ENCODE measurements at places on chromosomes 11 and 22.

- no peak for DNase-seq
Measured at GRCh38 chr11:37474889-37475288, 876.9 kb upstream of the RAG2 start.

DNA sequence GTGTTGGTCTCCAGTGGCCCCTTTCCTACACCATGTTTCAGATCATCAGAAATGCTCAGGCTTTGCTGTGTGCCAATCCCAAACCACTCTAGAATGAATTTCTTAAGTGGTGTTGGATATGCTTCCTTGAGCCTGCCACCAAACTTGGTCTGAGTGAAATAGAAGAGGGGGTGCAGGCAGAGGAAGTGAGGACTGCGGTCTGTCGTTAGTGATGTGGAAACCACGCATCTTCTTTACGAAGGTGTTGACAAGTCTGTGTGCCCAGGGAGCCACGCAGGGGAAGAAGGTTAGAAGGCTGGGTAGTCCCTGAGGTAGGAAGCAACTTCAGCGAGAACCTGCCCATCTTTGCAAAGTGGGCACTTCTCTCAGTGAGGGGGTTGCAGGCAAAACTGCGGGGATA, 187.4 kb upstream of the NAV2 start:
- DNase-seq = no peak

- no peak for DNase-seq
Measured at GRCh38 chr11:44203270-44204043, 106.5 kb downstream of the ALX4 start.

GRCh38 chr11:120188371-120188770, 22.5 kb upstream of the OAF start:
- DNase-seq = no peak

- peak; percentile 69 for DNase-seq
Measured at GRCh38 chr11:107858217-107859070, at the start of gene SLC35F2. TSS of gene SLC35F2 (minus strand) at chr11:107858787. CDS start at chr11:107858767, 20 bp downstream.

DNA sequence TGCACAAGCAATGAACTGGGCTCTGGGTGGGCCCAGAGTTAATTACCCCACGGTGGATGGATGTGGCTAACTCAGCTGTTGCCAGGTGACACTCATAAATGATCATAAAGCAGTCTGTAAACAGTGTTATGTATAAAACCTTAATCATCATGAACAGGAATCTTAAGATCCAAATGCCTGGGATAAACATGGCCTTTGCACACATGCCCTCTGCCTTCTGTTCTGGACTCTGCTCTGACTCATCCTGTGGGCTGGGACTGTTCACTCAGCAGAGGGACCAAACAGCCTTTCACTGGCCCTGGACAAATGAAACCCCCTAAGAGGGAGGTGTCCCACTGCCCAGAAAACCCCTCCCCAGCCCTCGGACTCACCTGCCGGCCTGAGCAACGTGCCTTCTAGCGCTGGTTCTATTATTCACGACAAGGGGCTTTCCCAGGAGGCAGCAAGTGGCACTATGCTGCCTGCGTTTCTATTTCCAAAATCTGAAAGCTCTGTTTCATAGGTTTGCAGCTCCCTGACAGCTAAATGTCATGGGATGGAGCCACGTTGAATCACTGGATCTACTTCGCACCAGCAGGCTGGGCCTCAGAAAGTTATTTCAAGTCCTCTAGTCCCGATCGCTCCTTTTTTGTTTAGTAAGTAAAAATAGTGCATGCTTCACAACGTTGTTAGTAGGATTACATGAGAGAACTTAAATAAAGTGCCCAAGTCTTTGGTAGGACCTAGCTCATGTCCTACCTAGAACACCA, 53.0 kb downstream of the LARGE1 start:
- no peak for DNase-seq

- no peak for DNase-seq
Measured at GRCh38 chr11:10414181-10414580, 40.9 kb upstream of the AMPD3 start.

- peak; percentile 56 for DNase-seq
Measured at GRCh38 chr11:111982019-111982464, 43.2 kb upstream of the DLAT start.

DNA sequence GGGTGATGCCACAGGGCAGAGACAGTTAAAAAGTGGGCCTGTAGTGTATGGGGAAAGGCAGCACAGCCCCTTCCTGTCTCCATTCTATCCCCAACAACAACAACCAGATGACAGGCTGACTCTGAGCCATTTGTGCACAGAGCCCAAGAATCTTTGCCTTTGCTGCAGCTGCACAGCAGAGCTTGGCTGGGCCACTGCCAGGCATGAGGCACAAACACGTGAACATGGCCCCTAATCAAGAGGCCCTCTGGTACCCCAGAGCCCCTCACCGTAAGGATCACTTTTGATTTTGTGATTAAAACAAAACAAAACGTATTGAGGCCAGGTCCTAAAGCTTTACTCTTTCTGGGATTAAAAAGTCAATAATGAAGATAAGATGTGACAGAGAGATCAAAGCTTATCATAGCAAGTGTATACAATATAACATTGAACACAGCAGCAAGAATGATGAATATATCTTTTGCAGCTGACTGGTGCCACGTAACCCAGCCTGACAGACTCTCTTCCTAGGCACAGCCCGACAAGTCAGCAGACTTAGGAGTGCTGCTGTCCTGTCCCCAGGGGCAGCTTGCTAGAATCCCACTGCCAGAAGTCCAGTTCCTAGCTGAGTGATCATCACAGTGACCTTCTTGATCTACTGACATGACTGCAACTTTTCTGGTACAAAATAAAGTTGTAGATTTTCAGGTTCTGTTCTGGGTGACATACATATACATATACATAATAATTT, 117.8 kb downstream of the SERGEF start:
- DNase-seq = no peak

GRCh38 chr11:121464352-121464946, 11.7 kb upstream of the SORL1-AS1 start:
- peak; percentile 72 for DNase-seq

GRCh38 chr11:5605849-5606248, 9.4 kb downstream of the TRIM6 start:
- no peak for DNase-seq

DNA sequence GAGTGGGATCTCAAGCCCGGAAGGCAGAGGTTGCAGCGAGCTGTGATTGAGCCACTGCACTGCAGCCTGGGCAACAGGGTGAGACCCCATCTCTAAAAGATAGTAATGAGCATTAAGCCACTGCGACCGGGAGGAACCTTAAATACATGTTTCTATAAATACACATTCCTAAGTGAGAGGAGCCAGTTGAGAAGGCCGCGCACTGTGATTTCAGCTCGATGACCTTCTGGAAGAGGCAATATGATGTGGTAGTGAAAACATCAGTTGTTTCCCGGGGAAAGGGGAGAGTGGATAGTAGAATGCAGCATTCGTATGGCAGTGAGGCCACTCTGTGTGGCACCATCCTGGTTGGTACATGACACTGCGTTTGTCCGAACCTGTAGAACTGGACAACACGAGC, 18.0 kb downstream of the PTDSS2 start:
- DNase-seq = no peak

DNA sequence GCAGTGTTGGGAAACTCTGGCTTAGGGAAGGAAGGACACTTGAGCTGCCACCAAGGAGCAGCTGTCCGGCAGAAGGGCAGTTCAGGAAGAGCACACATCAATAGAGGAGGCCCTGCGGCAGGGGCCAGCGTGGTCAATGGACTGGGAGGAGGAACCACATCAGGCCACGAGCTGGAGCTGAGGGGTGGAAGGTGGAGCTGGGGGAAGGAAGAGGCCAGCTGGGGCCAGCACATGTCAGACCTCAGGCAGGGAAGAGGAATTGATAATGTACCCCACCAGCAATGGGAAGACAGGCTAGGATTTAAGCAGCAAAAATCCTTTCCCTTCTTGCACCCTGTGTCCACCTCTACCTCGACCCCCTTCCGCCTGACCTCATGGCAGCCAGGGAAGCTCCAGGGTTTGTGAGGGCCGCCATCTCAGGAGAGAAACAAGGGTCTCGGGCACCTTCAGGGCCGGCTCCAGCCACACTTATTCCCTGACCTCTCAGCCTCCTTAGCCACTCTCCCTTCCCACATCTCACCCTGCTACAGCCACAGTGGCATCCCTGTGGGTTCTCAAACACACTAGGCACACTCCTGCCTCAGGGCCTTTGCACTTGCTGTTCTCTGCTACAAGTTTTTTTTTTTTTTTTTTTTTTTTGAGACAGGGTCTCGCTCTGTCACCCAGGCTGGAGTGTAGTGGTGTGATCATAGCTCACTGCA, 157.8 kb upstream of the GRK3 start:
- no peak for DNase-seq

GRCh38 chr22:45709060-45709739, 37.6 kb downstream of the ATXN10 start:
- DNase-seq = no peak

GRCh38 chr11:13781153-13781552, 112.7 kb downstream of the FAR1 start:
- DNase-seq = no peak

- no peak for DNase-seq
Measured at GRCh38 chr11:45543081-45543480, 122.3 kb downstream of the CHST1 start.

GRCh38 chr11:108197351-108197750, 25.1 kb downstream of the NPAT start:
- DNase-seq = no peak

GRCh38 chr11:75773595-75774353, 5.2 kb downstream of the DGAT2 start:
- peak; percentile 10 for DNase-seq

GRCh38 chr11:91489989-91490388, 734.6 kb upstream of the FAT3 start:
- no peak for DNase-seq

DNA sequence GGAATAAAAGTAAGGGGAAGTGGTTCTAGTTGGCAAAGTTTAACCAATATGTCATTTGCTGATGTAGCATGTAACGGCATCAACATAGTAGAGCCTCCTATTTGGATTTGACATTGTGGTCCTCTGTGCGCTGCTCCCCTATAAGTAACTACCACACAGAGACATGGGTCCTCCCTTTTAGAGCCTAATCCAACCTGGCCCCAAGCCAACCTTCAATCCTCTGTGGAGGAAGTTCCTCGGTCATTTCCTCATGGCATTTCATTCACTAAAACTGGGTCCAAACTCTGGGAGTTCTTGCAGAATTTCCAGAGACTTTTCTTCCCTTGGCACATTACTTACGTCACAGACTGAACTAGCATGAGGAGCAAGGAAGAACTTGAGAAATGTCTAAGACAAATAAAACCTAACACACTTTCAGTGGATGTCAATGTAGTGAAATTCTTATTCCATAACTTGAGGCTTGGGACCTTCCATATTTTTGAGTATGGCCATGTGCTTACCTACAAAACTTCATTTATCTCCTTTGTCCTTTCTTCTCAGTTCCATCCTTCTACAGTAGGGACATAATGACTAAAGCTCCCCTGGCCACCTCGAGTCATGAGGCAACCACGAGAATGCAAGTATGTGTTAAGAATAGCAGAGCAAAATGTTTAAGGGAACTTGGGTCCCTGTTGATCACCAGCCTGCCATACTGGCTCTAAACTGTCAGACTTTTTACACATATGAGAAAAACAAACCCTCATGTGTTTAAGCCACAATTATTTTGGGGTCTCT, 34.7 kb downstream of the MMP20 start:
- no peak for DNase-seq

GRCh38 chr11:113384551-113384950, 3.0 kb upstream of the ANKK1 start:
- DNase-seq = no peak

- no peak for DNase-seq
Measured at GRCh38 chr11:35619116-35619854, 1.0 kb downstream of the FJX1 start.

GRCh38 chr22:30830907-30831306, 136.2 kb downstream of the OSBP2 start:
- no peak for DNase-seq

DNA sequence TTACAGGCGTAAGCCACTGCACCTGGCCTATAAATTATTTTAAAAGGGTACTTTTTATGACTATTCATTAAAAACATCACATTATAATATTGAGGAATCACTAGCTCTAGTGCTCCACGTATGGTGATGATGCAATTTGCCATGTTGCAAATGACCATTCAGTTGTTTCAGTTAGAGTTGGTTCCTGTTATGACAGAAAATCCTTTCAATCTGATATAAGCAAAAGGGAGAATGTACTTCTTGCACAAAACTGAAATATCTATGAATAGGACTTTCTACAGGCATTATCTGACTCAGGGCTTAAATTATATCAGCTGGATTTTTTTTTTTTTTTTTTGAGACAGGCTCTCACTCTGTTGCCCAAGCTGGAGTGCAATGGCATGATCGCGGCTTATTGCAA, 45.6 kb upstream of the RRM1 start:
- DNase-seq = no peak

- peak; percentile 14 for DNase-seq
Measured at GRCh38 chr11:94583866-94584500, 16.8 kb downstream of the PIWIL4 start.

GRCh38 chr11:77049026-77049425, 14.8 kb downstream of the B3GNT6 start:
- DNase-seq = no peak

- DNase-seq = no peak
Measured at GRCh38 chr11:123273616-123274015, 78.6 kb upstream of the CLMP start.

GRCh38 chr11:43694477-43694876, 13.9 kb downstream of the HSD17B12 start:
- no peak for DNase-seq

GRCh38 chr11:72119198-72119597, 6.7 kb upstream of the ANAPC15 start:
- DNase-seq = no peak

DNA sequence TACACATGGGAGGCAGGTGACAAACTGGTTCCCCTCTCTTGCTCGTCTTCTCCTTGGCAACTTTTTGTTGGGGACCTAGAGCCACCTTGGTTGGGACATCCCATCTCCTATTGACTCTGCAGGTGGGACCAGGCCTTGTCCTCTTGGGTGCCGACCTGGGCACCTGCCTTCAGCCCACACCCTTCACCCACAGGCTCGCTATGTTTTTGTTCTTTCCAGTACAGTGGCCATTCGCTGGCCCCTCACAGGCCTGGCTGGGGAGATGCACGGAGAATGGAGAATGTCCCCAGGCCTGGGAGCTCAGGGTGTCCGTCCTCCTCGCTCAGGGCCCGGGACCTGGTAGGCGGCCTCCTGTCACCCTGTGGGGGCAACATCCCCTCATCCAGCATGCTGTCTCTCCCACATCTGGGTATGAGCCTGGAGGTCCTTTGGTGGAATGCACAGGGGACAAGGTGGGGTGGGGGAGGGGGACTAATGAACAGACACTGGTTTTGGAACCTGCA, 14.9 kb upstream of the OMP start:
- DNase-seq = no peak

DNA sequence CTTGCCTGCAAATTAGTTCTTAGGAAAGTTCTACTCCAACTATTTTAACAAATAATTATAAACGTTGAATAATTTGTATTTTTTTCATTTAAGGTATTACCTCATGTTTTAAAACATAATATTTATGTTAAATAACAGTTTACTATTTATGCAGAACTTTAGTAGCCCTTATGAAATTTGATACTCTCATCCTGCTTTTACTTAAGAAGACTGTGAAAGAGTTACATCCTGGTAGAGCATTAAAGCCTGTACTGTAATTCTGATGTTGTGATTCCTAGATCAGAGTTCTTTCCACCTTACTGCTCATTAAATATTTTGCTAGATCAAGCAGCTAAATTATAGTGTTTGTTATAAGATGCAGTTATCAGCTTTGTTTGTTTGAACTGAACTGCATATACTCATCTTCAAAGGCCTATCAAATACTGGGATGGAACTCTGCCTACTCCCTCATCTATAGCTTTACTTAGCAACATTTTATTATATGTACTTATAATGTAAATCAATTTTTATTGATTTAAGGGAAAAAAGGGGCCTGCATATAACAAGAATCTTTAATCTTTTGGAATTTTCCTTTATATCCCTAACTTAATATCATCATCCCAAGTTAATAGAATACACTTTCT, 304.2 kb downstream of the DYNC2H1 start:
- DNase-seq = no peak

Data from CD4-positive, alpha-beta T cell treated with Interleukin-17A for 1 hour (primary cell).